Type B pancreatic cell (in vitro differentiated cells): ENCODE measurements at places on chromosomes 3 and 15. TPM values are rescaled to one million over a fixed set of nuclear protein-coding genes. Genes with fewer than 3 reads are reported as not detected.

ZCWPW2 gene
- total RNA-seq = 0.71 and 0.99 TPM in 2 replicates

CHRNA7 gene
- total RNA-seq = 5.3 and 10.5 TPM in 2 replicates

LTK gene
- 0.51 and 0.55 TPM in 2 replicates for total RNA-seq

GRCh38 chr15:29988701-29989100 is 94.1 kb upstream of the GOLGA8J start:
- H3K27ac ChIP-seq = no peak overlapping the region
- no peaks in the 10 kb centered on the region for H3K4me1 ChIP-seq
- DNase-seq = no peak
- H3K36me3 ChIP-seq = no peaks in the 10 kb centered on the region
- H3K27me3 ChIP-seq = peaks cover 20% of the 10 kb centered on the region

GRCh38 chr15:20344601-20345400 is 196.8 kb downstream of the GOLGA6L6 start:
- H3K4me1 ChIP-seq = no peaks in the 10 kb centered on the region
- no peaks in the 10 kb centered on the region for H3K27me3 ChIP-seq
- H3K4me3 ChIP-seq = no peak overlapping the region
- no peak overlapping the region for H3K27ac ChIP-seq

GRCh38 chr3:197847866-197848401 is 56.9 kb downstream of the LRCH3 start:
- H3K27me3 ChIP-seq = no peaks in the 10 kb centered on the region
- no peak overlapping the region for H3K4me3 ChIP-seq
- no peaks in the 10 kb centered on the region for H3K4me1 ChIP-seq
- no peak for DNase-seq
- H3K27ac ChIP-seq = no peak overlapping the region

DNA sequence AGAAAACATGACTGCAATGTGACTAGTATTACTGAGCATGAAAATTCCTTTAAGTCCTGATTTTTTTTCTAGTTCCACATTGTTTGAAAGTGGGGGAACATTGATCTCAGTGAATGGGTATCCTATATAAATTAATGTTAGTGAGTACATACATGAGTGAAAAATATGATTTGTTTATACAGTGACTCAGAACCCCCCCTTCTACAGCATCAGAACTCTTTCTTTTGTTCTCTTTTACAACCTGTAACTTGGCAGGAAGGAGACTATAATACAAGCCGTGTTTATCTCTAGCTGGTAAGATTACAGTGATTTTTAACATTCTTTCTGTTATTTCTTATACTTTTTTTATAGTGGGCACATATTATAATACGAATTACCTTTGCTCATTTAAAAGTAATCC is 384.7 kb downstream of the PDCD6IP start:
- H3K36me3 ChIP-seq = no peaks in the 10 kb centered on the region
- no peak for DNase-seq
- peaks cover 8% of the 10 kb centered on the region for H3K4me1 ChIP-seq
- H3K4me3 ChIP-seq = no peak overlapping the region
